ENCODE measurements at places on chromosomes 16 and 17.

GRCh38 chr17:40457964-40458791, 14.9 kb downstream of the IGFBP4 start:
- no peak for DNase-seq

DNA sequence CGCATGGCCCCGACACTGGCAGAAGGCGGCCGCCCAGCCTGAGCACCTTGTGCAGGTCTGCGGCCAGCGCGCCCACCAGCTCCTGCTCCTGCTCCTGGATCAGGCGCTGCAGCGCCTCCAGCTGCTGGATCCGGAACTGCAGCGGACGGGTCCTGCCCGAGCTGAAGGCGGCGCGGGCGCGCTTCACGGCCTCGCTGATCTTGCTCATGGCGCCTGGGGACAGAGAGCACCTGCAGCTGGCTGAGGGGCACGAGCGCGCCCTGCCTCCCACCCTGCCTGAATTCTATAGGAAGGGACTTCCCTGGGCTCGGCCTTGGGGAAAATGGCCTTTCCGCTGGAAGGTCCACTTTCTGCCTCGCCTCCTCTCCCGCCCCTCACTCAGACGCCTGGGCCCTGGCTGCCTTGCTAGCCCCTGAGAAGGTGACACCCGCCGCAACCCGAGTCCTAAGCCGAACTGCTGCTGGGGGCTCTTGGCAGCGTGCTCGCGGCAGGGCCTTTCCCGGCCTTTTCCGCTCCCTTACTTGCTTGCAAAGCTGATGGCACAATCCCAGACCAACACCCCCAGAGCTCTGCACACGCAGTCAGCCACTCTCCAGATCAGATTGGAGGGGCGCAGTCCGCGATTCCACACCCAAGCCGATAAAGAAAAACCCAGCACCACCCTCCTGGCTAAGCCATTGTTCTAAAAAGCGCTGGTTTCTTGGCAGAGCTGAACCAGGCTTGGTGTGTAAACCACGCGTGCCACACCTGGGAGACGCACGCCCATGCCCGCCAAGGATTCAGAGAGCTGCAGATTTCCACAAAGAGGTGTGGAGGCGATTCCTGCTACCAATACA, 3.0 kb downstream of the ALDH3A1 start:
- peak; percentile 84 for DNase-seq

GRCh38 chr16:89013111-89013510, 36.1 kb upstream of the CBFA2T3 start:
- no peak for DNase-seq

- DNase-seq = peak; percentile 1
Measured at GRCh38 chr17:33732116-33732515, 439.0 kb upstream of the ASIC2 start.

GRCh38 chr17:30005709-30006320, 64.4 kb downstream of the EFCAB5 start:
- DNase-seq = no peak
